A549 (cell line): ENCODE measurements at places on chromosomes 16 and 17.
A peak's percentile ranks its signal among the peaks of the same experiment; 100 is the strongest.

- DNase-seq, result peak; percentile 71
Observed at GRCh38 chr17:76725580-76726230, 701 bp downstream of the JMJD6 start.

GRCh38 chr17:29032857-29033197, 10.1 kb upstream of the PIPOX start:
- no peak for DNase-seq

GRCh38 chr17:44086364-44087311, 16.1 kb downstream of the G6PC3 start:
- peak; percentile 96 for DNase-seq

- no peak for DNase-seq
Observed at GRCh38 chr17:9020824-9021157, 519 bp upstream of the NTN1 start.

DNA sequence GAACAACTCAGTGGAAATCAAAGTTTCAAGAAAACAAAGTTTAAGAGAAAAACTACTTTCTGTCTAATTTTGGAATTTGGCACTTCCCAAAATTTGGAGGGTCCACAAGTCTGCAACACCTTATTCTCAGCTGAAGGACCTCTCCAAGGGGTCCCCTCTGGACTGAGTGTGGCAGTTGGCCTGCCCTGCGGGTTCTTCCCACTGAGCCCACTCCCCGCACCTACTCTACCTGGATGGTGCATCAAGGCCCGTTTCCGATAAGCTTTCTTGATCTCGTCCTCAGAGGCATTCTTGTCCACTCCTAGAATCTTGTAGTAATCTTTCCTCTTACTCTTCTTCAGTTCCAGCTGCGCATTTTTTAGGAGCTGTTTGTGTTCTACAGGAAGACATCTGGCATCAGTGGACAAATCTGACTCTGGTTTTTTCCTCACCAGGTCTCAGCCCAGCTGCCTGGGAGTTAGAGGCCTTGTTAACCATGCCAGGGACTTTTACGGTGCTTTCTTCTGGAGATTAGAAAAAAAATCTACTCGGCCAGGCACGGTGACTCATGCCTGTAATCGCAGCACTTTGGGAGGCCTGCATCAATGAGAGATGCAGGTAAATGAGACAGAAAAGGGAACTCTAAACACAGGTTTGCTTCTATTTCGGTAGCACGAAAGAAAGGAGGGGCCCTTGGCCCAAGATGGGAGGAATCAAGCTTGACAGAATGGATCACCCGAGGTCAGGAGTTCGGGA, 15.6 kb downstream of the CNP start:
- DNase-seq, result no peak

- DNase-seq, result no peak
Observed at GRCh38 chr16:9911989-9912388, 270.2 kb downstream of the GRIN2A start.

DNA sequence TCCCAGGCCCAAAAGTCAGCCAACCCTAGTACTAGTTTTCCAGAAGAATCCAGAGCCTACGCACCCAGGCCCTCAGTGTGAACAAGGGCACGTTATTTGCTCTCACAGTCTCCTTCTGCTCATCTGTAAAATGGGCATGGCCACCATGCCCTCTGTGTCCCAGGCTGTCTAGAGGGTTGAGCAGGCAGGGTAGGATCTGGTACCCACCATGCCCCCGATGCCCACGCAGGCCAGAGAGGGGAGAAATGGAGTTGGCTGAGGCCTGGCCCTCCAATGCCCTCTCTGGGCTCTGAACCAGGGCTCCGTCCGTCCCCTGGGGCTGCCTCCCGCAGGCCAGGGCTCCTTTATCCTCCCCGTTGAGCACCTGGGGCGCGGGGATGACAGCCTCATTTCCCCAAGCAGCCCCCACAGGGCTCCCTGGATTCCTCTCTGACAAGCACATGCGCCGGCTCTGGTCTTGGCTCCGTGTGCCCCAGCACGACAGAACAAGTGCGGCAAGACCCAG, 9.1 kb upstream of the BAHCC1 start:
- DNase-seq, result no peak

GRCh38 chr16:72246423-72246822, 74.5 kb upstream of the PMFBP1 start:
- DNase-seq, result no peak

DNA sequence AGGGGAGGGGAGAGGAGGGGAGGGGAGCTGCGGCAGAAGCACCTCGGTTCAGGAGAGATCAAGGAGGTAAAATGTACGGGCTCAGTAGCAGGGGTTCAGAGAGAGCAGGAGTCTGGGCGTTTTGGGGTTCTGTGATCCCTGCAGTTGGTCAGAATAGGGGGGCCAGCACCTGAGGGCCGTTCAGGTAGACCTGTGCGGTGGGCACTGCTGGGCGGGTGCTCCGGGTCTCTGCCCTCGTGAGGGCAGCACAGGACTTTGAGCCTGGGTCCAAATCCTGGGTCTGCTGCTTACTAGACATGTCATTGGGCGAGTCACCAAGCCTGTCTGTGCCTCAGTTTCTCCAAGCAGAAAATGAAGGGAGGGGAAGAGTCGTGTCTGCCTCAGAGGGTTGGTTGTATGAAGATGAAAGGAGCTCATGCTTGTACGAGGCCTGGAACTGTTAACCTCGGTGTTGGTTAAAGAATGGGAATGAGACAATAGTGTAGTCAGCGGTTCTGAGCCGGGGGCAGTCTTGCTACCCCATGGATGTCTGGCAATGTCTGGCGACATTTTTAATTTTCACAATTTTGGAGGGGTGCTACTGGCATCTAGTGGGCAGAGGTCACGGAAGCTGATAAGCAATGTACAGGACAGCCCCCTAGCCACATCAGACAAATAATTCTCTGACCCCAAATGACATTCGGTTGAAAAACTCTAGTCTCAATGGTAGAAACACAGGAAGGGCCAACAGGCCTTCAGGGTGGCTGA, 35.4 kb downstream of the OR1D5 start:
- no peak for DNase-seq

- DNase-seq, result no peak
Observed at GRCh38 chr17:13970531-13970930, 98.8 kb upstream of the COX10 start.

DNA sequence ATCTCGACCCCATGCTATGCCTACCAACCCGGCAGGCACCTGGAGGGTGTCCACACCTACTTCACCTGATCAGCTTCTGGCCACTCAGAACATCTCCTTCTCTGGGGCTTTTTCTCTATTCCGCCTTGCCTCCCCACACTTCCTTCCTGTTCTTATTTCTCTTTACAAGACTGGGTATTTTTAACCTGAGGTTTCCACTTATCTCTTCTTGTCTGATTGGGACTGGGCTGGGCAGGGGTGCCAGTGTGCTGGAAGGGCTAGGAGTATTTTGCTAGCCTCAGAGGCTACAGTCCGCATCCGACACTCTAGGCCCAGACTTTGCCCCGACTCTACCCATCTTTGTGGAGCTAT, 26.2 kb upstream of the ZNF652 start:
- no peak for DNase-seq

DNA sequence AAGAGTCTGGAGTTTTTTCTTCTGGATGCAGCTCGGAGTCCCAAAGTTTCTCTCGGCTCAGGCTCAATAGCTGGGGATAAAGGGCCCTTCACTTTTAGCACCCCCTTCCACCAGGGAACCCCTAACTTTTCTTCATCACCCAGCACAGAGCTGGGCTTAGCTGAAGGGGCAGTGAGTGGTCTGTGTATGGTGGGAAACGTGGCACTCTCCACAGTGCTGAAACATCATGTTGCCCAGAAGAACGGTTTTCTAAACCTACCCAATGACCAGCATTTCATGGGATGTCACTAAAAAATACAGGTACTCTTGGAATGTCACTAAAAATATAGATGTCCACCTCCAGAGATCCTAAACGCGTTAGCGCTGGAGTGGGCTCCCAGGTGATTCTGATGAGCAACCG, 12.0 kb downstream of the ERN2 start:
- DNase-seq, result no peak

- DNase-seq, result no peak
Observed at GRCh38 chr16:87133966-87134627, 183.1 kb downstream of the C16orf95 start.

DNA sequence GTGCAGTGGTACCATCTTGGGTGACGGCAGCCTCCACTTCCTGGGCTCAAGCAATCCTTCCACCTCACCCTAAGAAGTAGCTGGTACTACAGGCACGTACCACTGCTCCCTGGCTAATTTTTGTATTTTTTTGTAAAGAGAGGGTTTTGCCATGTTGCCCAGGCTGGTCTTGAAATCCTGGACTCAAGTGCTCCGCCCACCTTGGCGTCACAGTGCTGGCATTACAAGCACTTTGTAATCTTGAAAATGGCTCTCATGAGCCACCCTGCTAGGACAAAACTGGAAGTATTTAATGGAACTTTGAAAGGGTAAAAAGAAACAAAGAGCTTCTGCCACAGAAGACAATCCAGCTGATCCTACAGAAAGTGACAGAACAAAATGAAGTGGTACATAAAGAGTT, 9.2 kb downstream of the SUMO2 start:
- no peak for DNase-seq

GRCh38 chr17:17541640-17542001, 45.4 kb upstream of the RASD1 start:
- no peak for DNase-seq

DNA sequence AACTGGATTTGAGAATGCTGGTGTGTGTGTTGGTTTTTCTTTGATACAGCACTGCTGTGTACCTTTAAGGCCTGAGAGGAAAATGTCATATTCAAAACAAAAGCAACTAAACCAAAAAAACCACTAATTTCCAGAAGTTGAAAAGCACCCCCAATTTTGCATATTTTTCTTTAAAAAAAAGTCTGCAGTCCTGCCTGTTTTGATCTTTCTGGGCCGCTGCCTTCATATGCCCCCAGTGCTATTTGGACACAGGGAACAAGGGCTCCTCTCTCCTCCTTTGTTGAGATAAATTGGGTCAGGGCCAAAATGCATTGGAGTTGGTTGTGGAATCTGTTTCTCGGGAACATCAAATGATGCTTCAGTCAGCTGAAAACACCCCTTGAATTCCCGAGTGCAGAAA, 26.9 kb downstream of the GPT2 start:
- no peak for DNase-seq

- DNase-seq, result peak; percentile 69
Observed at GRCh38 chr16:1494129-1494640, 1.0 kb downstream of the TELO2 start.

DNA sequence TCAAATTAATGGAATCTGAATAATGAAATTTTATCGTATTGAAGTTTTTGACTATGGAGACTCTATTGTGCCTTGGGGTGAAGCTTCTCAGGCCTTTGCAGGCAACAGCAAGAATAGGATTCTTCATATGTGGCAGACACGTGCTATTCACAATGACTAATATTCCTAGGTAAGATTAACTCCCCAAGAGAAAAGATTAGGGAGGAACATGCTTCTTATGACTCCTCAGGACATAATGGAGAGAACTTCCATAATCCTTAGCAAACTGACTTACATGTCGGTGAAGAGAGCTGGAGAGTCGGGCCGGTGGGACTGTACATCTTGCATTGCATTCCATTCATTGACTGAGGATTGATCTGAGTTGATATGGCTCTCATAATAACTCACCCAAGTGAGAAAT, 48.9 kb upstream of the CORO6 start:
- no peak for DNase-seq

DNA sequence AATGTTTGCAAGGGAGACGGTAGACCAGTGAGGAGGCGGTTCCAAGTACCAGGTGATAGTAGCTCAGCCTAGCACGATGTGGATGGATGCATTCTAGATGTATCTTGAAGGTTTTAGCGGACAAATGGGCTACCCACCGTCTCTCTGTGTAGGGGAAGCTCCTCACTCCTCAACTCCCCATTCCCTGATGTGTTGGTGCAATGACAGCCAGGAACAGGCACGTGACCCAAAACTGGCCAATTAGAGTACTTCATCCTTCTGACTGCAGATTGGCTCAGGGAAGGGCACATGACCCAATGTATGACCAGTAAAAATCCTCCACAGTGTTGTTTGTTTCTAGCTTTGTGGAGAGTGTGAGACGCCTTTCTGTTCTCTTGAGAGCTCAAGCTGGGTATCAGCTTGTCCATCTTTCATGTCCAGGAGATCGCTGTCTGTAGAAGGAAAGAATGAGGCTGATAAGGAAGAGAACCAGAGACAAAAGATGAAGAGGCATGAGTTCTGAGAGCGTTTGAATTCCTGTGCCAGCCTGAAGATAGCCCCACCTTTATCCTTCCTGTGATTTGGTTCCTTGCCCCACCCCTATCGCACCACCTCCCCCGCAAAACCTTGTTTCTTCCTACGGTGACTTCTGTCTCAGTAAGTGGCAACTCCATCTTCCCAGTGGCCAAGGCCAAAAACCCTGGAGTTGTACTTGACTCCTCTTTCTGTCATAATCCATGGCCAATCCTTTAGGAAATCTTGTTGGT, 2.3 kb upstream of the BORCS6 start:
- peak; percentile 97 for DNase-seq

- DNase-seq, result no peak
Observed at GRCh38 chr17:35142467-35142796, 329 bp upstream of the NLE1 start.

GRCh38 chr17:2368359-2368758, 31.1 kb downstream of the SGSM2 start:
- DNase-seq, result no peak

- DNase-seq, result peak; percentile 94
Observed at GRCh38 chr17:45428050-45428617, 4.5 kb downstream of the ARHGAP27 start.
